ENCODE measurements at places on chromosomes 12 and 14. TPM values are rescaled to one million over a fixed set of nuclear protein-coding genes. Genes with fewer than 3 reads are reported as not detected.

DNA sequence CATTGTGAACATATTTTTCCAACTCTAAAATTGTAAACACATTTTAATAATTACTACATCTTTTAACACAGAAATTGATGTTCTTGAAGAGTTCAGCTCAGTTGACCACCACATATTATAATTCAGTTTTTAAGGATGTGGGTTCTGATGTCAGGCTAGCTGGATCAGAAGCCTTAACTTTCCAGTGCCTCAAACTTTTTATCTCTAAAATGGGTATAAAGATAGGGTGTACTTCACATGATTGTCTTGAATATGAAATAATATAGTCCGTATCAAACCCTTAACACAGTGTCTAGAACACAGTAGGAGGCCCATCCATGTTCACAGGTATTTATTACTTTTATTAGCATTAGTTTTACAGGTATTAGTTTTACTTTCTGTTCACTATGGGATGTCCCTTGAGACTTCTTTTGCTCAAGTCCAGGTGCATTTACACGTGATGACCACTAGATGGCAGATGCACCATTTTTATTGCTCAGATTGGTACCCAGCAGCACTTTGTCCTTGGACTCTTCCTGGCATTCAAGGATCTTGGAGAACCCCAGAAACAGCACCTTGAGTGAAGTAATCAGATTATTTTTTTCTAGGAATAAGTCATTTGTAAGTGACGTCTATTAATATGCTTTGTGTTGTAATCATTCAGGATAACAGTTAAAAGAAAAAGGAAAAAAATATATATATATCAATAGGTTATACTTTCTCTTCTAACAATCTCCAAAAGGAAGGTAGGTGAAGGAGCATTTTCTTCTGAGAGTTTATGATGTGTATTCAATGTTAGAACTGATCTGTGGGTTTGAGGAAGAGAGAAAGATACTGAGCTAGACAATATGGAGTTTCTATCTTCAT is 580.2 kb downstream of the ETNK1 start:
- H3K4me1 ChIP-seq: no peaks in the 10 kb centered on the region
- peak; percentile 63 for DNase-seq
- peaks cover 2% of the 10 kb centered on the region for H3K27me3 ChIP-seq
- H3K36me3 ChIP-seq: no peaks in the 10 kb centered on the region
- no peak overlapping the region for H3K4me3 ChIP-seq
- H3K27ac ChIP-seq: no peak overlapping the region

- H3K36me3 ChIP-seq: no peaks in the 10 kb centered on the region
- H3K27ac ChIP-seq: no peak overlapping the region
- no peaks in the 10 kb centered on the region for H3K4me1 ChIP-seq
- no peaks in the 10 kb centered on the region for H3K27me3 ChIP-seq
- DNase-seq: no peak
Measured at GRCh38 chr12:82057770-82058169, 298.6 kb upstream of the PPFIA2 start.

DNA sequence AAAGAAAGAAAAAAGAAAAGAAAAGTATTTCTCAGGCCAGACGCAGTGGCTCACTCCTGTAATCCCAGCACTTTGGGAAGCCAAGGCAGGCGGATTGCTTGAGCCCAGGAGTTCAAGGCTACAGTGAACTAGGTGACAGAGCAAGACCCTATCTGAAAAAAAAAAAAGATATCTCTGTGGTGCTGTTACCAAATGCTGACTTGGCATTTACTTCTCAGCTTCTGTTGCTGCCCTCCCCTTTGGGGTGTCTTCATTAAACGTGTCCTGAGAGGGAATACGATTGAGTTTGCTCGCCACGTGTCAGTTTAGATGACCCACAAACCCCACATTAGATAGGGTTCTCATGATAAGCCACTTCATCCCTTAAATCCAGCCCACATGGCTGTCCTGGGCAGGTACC is 4.4 kb upstream of the POLR3B start:
- no peak overlapping the region for H3K4me3 ChIP-seq
- peaks cover 3% of the 10 kb centered on the region for H3K27me3 ChIP-seq
- no peak for DNase-seq
- H3K36me3 ChIP-seq: peaks cover 2% of the 10 kb centered on the region
- H3K4me1 ChIP-seq: peaks cover 4% of the 10 kb centered on the region

- H3K4me3 ChIP-seq: no peak overlapping the region
- no peak overlapping the region for H3K27ac ChIP-seq
- no peaks in the 10 kb centered on the region for H3K27me3 ChIP-seq
- H3K4me1 ChIP-seq: peaks cover 6% of the 10 kb centered on the region
- DNase-seq: peak; percentile 58
Measured at GRCh38 chr12:89225808-89226411, 126.4 kb downstream of the DUSP6 start.

DNA sequence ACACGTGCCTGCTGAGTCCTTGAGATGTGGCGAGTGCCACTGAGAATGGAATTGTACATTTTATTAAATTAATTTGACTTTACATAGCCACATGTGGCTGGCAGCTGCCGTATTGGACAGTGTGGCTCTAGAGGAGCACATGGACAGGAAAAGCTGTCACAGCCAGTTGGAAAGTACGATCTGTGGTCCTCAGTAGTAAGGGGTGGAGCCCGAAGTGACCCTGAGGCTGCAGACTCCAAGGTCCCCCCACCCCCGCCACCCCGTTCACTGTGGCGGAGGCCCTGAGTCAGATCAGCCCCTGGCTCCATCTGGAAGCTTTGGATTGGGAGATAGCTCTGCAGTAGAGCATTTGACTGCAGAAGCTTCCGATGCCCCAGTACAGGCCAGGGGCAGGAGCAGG is 25.8 kb upstream of the BEGAIN start:
- H3K27me3 ChIP-seq: peaks cover 11% of the 10 kb centered on the region
- H3K36me3 ChIP-seq: no peaks in the 10 kb centered on the region
- no peaks in the 10 kb centered on the region for H3K4me1 ChIP-seq
- no peak overlapping the region for H3K27ac ChIP-seq

DNA sequence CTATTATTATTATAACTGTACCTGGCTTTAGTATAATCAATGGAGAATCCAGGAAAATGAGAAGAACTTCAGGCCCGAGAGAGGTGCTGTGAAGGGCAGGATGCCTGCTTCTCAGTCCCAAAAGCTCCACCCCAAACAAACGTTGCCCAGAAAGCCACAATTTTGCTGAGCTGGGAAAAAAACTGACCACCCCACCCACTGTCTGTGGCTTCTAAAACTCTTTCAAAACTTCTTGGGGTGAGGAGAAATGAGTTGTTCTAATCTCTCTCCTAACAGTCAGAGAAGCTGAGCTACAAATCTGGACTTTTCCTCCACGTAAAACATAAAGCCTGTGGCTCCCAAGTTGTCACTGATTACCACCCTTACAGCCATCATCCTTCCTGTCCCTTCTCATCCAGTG is 13.4 kb downstream of the VDR start:
- no peaks in the 10 kb centered on the region for H3K36me3 ChIP-seq
- no peak for DNase-seq
- H3K4me1 ChIP-seq: peaks cover 14% of the 10 kb centered on the region
- no peak overlapping the region for H3K4me3 ChIP-seq

- no peaks in the 10 kb centered on the region for H3K27me3 ChIP-seq
- no peaks in the 10 kb centered on the region for H3K36me3 ChIP-seq
- DNase-seq: peak; percentile 43
- H3K4me3 ChIP-seq: no peak overlapping the region
- peaks cover 6% of the 10 kb centered on the region for H3K4me1 ChIP-seq
- no peak overlapping the region for H3K27ac ChIP-seq
Measured at GRCh38 chr14:71143381-71144290, 236.4 kb downstream of the PCNX1 start.

DNA sequence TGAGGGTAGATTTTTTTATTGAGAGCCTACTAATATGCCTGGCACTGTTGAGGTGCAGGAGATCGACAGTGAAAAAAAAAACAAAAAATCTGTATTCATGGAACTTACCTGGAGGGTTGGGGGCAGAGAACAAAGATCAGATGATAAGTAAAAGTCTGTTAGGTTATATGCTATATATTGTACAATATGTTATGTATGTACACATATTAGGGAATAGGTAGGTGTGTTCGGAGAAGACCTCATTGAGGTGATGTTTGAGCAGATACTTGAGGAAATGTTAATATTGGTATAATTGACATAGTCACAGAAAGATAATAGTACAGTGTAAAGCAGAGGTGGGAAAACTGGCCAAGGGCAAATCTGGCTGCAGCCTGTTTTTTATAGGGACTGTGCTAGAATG is 5.6 kb downstream of the ARF6 start:
- DNase-seq: no peak
- no peaks in the 10 kb centered on the region for H3K27me3 ChIP-seq
- peak overlapping the region; percentile 44 for H3K27ac ChIP-seq
- H3K4me3 ChIP-seq: no peak overlapping the region
- H3K36me3 ChIP-seq: peaks cover 7% of the 10 kb centered on the region

DNA sequence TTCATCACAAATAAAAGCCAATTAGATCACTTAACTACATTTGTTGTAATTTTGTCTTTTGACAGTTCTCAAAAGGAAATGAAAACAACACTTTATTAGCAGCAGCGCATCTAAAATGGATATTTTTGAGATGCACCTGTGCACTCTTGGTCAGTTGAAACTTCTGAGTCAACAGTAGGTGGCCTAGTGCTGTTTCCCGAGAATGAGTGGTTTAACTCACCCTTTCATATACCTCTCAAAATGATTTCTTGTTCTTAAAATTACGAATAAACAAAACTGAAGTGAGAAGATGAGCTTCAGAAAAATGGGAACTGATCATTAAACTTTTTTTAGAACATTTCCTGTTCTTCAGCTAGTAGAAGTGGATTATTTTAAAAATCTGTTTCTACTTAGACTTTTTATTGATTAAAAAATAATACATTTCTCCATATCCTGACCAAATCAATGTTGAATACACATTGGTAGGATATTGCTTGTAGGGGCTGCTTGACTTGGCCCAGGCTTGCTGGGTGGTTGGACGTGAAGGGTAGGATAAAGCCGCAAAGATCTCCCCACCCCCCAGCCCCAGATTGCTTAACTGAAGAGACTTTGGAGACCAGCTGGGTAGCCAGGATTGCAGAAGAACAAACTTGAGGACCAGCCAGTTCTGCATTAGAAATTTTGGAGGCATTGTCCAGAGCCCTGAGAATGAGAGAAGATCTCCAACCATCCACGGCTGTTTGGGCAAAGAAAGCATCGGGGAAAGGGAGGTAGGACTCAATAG is 22.3 kb upstream of the STK38L start:
- no peak for DNase-seq
- H3K27me3 ChIP-seq: no peaks in the 10 kb centered on the region
- H3K4me1 ChIP-seq: peaks cover 5% of the 10 kb centered on the region
- no peak overlapping the region for H3K27ac ChIP-seq
- no peaks in the 10 kb centered on the region for H3K36me3 ChIP-seq

GRCh38 chr14:89393222-89393745 is 23.7 kb downstream of the FOXN3 start:
- DNase-seq: no peak
- no peak overlapping the region for H3K27ac ChIP-seq
- H3K4me1 ChIP-seq: no peaks in the 10 kb centered on the region

GRCh38 chr12:5586201-5586600 is 154.3 kb downstream of the NTF3 start:
- no peaks in the 10 kb centered on the region for H3K4me1 ChIP-seq
- no peak overlapping the region for H3K27ac ChIP-seq
- H3K36me3 ChIP-seq: no peaks in the 10 kb centered on the region
- no peak for DNase-seq

BICDL1 gene
- 14.9 TPM for polyA plus RNA-seq

TPCN1 gene
- polyA plus RNA-seq: 65.5 TPM

GPR65 gene
- 1.2 TPM for polyA plus RNA-seq

SAMD15 gene
- 1.6 TPM for polyA plus RNA-seq

DCP1B gene
- polyA plus RNA-seq: 17.2 TPM

CIROP gene
- 0.01 TPM for polyA plus RNA-seq

TRIM9 gene
- 2.7 TPM for polyA plus RNA-seq

FAIM2 gene
- polyA plus RNA-seq: 8.9 TPM

PCK2 gene
- polyA plus RNA-seq: 177 TPM

All from large intestine (tissue), 12 donors.